ENCODE measurements at places on chromosomes 4 and X.

- DNase-seq, result no peak
Measured at GRCh38 chr4:71498002-71498401, 159.2 kb downstream of the SLC4A4 start.

DNA sequence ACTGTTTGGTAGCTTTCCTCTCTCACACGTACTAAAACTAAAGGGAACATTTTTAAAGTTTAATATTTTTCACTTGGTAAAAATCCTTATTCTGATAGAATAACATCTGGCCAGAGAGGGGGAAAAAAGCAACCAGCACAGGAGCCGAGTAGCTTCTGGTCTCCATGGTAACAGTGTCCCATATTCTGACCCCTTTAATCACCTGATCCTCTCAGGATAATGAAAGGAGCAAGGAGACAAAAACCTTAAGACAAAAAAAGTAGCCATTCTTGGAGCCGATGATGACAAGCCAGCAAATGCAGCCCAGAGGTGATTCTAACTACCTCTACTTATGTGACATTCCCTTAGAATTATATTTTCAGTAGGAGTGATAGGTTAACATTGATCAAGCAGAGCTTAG lies 126.6 kb downstream of the SLC39A8 start:
- DNase-seq, result no peak

DNA sequence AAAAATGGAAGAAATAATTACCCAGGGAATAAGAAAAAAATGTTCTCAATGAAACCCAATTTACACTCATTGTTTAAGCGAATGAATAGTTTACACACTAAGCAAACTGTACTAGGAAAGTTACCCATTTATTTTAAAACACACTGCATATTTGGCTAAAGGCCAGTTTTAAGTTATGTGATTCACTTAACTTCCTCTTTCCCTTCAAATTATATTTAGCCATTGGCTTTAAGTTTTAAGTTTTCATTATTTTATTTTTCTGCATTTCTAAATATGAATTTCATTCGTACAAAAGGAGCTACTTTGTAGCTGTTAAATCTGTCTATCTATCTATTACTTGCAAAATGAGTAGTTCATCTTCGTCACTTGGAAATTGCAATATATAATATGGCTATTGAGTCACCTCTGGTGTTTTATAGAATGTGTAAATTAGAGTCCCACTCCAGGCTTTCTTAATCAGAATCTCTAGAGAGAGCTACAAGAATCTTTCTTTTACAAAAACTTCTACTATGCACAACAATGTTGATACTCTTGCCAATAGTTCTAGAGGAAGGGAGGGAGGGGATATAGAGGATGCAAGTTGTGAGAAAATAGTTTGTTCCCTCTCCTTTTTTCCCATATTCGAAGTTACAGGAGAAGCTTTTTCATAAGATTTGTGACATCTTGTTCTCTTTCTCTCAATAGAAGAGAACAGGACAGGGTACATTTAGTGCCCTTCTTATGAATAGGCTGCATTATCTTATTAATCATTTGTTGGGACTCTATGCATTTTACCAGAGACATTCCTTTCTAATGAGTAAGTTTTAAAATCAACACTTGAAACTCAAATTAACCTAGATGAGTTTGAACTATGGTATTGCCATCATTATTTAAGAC lies 41.8 kb downstream of the SULT1B1 start:
- no peak for DNase-seq

DNA sequence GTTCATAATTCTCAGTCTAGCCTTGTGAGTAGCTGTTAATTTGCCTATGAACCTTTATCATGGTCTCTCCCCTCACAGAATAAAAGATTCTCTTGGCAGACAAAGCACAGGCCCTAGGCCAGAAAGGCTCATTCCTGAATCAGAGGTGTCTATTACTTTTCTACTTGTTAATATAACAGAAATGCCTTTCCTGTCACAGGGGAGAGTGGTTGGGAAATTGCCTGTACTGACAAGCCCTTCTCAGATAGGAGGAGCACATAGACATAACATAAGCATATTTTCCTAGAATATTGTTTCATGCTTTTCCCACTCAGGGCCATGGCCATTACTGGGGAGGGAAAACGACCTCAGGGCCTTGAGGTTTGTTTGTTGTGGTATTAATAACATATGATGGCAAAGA lies 308.3 kb downstream of the BMPR1B start:
- DNase-seq, result no peak

GRCh38 chrX:58025979-58026378 lies 115.7 kb upstream of the ZXDA start:
- DNase-seq, result peak; percentile 11

GRCh38 chr4:7947927-7948326 lies 8.3 kb upstream of the AFAP1 start:
- no peak for DNase-seq

DNA sequence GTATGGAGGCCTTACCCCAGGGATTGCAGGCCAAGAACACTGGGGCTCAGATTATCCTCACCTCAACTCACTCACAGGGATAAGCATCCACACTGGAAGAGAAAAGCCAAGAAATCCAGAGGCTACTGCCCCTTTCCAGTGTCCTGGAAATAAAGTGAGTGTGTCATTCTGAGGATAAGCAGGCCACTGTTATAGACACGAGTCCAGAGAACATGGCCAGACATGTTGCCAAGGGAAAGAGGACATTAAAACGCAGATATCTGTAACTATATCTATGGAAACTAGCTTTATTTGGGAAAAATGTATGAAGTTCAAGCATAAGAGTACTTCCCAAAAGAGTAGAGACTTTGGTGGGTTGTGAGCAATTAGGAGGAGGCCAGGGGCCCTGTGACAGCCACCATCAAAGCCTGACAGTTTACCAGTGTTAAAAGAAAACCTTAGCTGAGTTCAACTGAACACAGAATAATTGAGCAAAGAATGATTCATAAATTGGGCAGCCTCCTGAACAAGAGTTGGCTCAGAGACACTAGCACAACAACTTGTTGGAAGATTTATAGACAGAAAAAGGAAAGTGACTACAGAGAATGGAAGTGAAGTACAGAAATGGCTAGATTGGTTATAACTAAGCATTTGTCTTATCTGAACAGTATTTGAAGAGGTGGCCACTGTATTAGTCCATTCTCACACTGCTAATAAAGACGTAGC lies 1222.2 kb downstream of the STIM2 start:
- no peak for DNase-seq

- no peak for DNase-seq
Measured at GRCh38 chr4:20761826-20762225, 61.6 kb downstream of the PACRGL start.

Data from NCI-H1694 treated with DMSO at 0.1 percent for 48 hours (cell line).